Inflammatory macrophage (primary cell): ENCODE measurements at places on chromosomes 16 and 17.

GRCh38 chr17:1758807-1759206, 3.1 kb upstream of the SERPINF1 start:
- DNase-seq = peak; percentile 75

- DNase-seq = no peak
These were observed 21.4 kb upstream of the PITPNM3 start for GRCh38 chr17:6577686-6578263.

- DNase-seq = no peak
These were observed 125.1 kb downstream of the BANP start for GRCh38 chr16:88076211-88076931.

DNA sequence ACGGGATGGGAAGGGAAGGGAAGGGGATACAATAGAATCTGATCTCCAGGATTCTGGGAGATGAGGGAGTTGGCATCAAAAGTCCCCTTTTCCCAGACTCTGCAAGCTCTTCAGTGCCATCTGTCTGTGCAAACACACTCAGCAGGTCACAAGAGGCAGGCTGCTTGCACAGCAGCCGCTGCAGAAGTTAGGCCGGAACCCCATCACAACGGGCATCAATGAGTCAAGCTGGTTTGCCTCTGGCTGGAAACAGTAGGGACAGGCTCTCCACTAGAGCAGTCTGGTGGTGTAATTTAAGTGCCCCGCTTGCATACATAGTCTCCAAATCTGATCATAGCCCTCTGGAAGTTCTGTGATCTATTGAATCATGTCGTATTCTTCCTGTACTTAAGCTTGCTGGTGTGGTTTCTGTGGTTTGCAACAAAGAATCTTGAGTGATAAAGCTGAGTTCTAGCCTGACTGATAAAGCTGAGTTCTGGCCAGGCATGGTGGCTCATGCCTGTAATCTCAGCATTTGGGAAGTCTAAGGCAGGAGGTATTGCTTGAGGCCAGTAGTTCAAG, 33.7 kb upstream of the KDM8 start:
- no peak for DNase-seq

GRCh38 chr17:77607606-77608005, 350.9 kb upstream of the TNRC6C start:
- DNase-seq = no peak

GRCh38 chr16:65178151-65178550, 56.3 kb upstream of the CDH11 start:
- DNase-seq = no peak

- peak; percentile 57 for DNase-seq
These were observed 975 bp downstream of the CHD9 start for GRCh38 chr16:53055541-53056391.

- DNase-seq = no peak
These were observed 40.8 kb downstream of the SPOP start for GRCh38 chr17:49637050-49637449.

GRCh38 chr16:25124503-25124902, 13.0 kb downstream of the LCMT1 start:
- DNase-seq = no peak

DNA sequence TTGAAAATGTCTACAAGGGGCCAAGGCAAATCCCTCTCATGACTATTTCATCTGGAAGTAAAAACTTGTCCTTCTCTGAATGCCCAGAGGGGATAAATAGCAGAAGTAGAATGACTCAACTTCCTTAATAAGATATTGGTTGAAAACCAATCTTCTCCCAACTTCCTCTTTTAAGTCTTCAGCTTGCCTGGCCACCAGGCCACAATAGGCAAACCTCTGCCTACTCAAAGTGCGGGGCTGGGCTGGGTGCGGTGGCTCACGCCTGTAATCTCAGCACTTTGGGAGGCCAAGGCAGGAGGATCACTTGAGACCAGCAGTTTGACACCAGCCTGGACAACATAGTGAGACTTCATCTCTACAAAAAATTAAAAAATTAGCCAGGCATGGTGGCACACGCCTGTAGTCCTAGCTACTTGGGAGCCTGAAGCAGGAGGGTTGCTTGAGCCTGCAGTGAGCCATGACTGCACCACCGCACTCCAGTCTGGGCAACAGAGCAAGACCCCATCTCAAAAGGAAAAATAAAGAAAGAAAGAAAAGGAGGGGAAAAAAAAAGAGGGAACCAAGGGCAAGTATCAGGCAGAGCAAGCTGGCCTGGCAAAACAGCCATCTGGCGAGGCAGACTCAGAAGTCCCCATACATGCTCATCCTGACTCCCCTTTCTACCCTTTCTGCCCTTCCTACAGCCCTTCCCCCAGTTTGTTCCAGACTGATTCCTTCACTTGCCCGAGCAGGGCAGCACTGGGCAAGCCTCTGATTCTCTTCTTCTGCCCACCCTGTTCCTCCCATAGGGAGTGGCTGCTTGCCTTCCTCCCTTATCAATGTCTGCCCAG, 20.6 kb downstream of the MAP3K14 start:
- DNase-seq = peak; percentile 94

GRCh38 chr16:84718-85406, 6.8 kb downstream of the MPG start:
- DNase-seq = peak; percentile 96

DNA sequence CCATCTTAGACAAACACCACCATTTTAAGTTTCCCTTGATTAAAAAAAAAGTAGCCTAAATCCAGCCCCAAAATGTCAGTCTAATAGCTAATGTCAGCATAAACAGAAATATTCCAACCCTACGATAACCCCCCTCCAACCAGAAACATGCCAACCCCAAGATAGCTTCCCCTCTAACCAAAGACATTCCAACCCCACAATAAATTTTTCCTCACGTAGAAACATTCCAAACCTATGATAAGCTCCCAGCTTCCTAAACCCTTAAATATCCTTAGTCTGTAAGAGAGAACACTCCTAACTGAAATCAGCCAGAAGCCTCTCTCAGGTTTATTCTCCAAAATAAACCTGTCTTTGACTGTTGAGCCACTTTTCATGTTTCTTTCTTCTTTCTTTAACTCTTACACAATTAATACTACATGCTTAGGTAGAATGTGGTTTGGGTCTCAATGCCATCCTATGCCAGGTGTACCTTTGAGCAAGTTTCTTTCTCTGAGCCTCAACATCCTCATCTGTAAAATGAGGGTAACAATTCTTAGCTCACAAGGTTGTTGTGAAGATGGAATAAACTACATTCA, 10.5 kb upstream of the KRT38 start:
- DNase-seq = no peak
